ENCODE measurements at places on chromosomes 4 and X. TPM values are rescaled to one million over a fixed set of nuclear protein-coding genes. Genes with fewer than 3 reads are reported as not detected.

- no peaks in the 10 kb centered on the region for H3K36me3 ChIP-seq
- no peaks in the 10 kb centered on the region for H3K27me3 ChIP-seq
- no peak for DNase-seq
- no peak overlapping the region for H3K4me3 ChIP-seq
Observed at GRCh38 chrX:155259752-155260151, 4.5 kb downstream of the RAB39B start.

DNA sequence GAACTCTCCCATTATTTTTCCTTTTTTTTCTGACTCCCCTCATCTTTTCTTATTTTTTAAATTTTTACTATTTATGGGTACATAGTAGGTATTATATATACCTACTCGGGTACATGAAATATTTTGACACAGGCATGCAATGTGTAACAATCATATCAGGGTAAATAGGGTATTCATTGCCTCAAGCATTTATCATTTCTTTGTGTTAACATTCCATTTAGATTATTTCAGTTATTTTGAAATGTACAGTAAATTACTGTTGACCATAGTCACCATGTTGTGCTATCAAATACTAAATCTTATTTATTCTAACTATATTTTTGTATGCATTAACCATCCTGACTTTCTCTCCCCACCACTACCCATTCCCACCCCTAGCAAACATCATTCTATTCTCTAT is 33.8 kb upstream of the SLIT2 start:
- H3K27ac ChIP-seq, result no peak overlapping the region
- no peak overlapping the region for H3K4me3 ChIP-seq
- H3K4me1 ChIP-seq, result no peaks in the 10 kb centered on the region
- no peaks in the 10 kb centered on the region for H3K27me3 ChIP-seq

- no peak overlapping the region for H3K27ac ChIP-seq
- H3K4me1 ChIP-seq, result no peaks in the 10 kb centered on the region
- peak; percentile 24 for DNase-seq
- no peaks in the 10 kb centered on the region for H3K36me3 ChIP-seq
Observed at GRCh38 chr4:98046665-98047064, 96.6 kb downstream of the STPG2 start.

DNA sequence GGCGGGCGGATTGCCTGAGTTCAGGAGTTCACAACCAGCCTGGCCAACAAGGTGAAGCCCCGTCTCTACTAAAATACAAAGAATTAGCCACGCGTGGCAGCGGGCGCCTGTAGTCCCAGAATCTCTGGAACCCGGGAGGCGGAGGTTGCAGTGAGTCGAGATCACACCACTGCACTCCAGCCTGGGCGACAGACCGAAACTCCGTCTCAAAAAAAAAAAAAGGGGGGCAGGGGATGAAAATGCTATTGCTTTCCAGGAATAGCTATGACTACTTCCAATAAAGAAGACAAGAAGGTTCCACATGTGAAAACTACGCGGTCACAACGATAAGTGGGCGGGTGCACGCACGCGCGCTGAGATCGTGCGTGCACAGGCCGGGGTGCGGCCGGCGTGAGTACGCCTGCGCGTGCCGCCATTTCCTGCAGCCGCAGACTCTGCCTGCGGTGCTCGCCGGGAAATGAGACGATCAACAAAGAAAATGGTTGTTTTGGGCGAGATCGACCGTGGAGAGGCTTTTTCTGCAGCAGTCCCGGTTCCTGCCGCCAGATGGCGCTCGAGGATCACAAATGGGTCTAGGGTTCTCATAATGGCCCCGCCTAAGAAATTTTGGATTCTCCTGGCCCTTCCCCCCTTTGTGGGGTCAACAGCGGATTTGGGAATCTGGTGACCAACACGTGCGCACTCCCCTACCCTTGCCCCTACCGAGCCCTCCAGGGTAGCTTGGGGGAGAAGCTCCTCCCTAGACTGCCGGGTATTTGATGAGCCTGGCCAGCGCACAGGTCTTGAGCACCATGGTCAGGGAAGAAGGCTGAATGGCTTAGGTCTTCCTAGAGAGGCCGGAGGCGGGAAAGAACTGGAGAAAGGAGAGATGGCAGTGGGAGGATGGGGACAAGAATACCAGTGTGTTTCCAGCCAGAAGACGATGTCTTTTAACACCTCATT is 35.1 kb downstream of the PNMA5 start:
- DNase-seq, result peak; percentile 81
- no peaks in the 10 kb centered on the region for H3K36me3 ChIP-seq
- no peaks in the 10 kb centered on the region for H3K4me1 ChIP-seq
- H3K4me3 ChIP-seq, result peak overlapping the region; percentile 47
- no peaks in the 10 kb centered on the region for H3K27me3 ChIP-seq
- H3K27ac ChIP-seq, result peak overlapping the region; percentile 52

- no peak overlapping the region for H3K27ac ChIP-seq
- no peaks in the 10 kb centered on the region for H3K4me1 ChIP-seq
- no peaks in the 10 kb centered on the region for H3K36me3 ChIP-seq
Observed at GRCh38 chr4:71444395-71444794, 105.6 kb downstream of the SLC4A4 start.

DNA sequence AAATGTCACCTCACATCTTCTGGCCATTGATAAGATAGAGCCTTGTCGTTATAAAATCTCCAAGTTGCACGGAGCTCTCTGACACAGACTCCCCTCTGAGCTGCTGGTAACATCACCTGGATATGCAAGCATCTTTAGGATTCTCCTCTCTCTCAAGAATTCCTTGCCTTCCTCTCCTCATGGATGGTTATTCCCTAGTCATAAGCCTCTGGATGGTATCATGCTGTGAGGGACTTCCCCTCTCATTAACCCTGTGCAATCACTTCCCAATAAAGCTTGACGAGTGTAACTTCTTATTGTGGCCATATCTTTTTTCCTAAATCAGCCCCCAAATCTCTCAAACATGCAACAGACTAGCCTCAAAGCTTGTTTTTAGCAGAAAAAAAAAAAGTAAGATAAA is 1057.0 kb upstream of the SLIT2 start:
- no peaks in the 10 kb centered on the region for H3K4me1 ChIP-seq
- no peaks in the 10 kb centered on the region for H3K36me3 ChIP-seq
- H3K4me3 ChIP-seq, result no peak overlapping the region

DNA sequence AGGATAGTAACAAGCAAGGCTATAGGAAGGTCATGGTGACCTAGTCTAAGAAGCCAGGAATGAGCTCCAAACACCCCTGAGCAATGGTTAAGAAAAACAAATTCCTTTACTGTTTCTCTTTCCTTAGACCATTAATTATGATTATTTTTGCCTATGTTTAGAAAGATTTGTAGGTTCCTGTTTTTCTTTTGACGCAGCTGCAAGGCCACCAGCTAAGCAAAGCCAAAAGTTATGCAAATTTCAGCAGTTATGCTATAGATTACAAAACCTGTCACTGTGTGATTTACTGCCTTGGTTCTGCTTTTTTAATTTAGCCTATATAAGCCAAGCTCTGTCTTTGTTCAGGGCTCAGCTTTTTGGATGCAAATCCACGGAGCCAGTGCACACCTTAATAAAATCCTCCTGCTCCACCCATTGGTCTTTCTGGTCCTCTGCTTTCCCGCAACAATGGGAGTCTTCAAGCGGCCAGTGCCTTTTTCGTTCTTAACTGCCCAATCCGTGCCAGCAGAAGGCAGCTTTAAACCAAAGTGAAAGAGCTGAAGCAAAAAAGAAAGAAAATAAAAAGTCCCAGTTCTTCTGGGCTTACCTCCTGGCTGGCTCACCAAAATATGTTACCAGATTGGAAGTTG is 1.4 kb upstream of the CEP135 start:
- H3K27ac ChIP-seq, result peak overlapping the region; percentile 93
- H3K4me1 ChIP-seq, result peaks cover 4% of the 10 kb centered on the region
- no peaks in the 10 kb centered on the region for H3K36me3 ChIP-seq
- DNase-seq, result no peak
- H3K4me3 ChIP-seq, result peak overlapping the region; percentile 92

GRCh38 chr4:102552781-102553180 is 51.6 kb downstream of the NFKB1 start:
- peaks cover 41% of the 10 kb centered on the region for H3K4me1 ChIP-seq
- no peaks in the 10 kb centered on the region for H3K36me3 ChIP-seq
- H3K4me3 ChIP-seq, result no peak overlapping the region
- peak; percentile 36 for DNase-seq
- no peaks in the 10 kb centered on the region for H3K27me3 ChIP-seq
- peak overlapping the region; percentile 76 for H3K27ac ChIP-seq

DNA sequence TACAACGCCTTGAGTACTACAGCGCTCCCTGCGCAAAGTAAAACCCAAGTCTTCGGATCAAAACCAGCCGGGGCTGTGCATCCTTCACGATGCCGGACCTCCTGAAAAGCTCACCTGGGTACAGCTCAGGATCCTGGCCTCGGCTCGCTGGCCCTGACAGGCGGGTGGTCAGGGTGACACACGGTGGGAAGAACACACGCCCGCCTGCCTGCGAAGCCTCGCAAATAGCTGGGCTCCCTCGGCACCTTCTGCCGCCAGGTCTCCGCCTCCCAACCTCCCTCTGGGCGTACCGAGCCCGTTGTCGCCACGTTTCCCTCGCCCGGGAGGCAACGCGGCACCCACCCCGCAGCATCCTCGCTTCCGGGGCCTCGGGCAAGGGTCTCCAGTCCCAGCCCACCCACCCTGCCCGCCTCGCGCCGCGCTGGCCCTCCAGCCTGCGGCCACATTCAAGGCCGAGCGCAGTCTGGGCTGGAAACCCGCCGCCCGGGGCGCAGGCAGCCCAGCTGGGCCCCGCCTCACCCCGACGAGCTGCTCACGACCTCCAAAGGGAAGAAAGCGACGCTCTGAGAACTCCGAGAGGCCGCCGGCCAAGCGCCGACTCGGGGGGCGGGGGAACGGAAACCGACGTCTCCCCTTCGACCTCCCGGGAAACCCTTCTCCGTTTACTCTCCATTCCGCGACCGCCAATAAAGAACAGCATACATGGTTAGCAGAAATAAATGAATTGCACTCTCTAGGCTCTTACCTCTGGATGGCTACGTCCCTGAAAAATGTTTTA is 511 bp downstream of the PPM1K start:
- H3K4me3 ChIP-seq, result peak overlapping the region; percentile 67
- peaks cover 2% of the 10 kb centered on the region for H3K4me1 ChIP-seq
- DNase-seq, result peak; percentile 85
- no peaks in the 10 kb centered on the region for H3K27me3 ChIP-seq
- peak overlapping the region; percentile 62 for H3K27ac ChIP-seq

DNA sequence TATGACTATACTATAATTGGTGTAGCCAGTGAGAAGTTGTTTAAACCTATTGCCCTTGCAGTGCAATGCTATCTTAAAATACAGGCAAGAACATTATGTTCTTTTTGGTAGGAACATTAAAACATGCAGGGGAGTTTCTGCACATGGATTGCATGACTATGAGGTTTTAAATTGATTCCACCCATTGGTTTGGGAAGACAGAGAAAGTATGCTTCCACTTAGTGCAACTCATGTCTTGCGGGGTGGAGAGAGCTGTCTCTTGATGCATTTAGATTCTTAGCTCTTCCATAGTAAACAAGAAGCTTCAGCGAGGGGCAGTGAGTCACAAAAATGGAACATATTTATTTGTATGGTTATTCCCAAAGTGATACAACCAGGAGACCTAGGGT is 39.5 kb upstream of the RASL11B start:
- H3K4me3 ChIP-seq, result no peak overlapping the region
- DNase-seq, result no peak
- H3K36me3 ChIP-seq, result no peaks in the 10 kb centered on the region
- peaks cover 35% of the 10 kb centered on the region for H3K4me1 ChIP-seq
- no peaks in the 10 kb centered on the region for H3K27me3 ChIP-seq

DNA sequence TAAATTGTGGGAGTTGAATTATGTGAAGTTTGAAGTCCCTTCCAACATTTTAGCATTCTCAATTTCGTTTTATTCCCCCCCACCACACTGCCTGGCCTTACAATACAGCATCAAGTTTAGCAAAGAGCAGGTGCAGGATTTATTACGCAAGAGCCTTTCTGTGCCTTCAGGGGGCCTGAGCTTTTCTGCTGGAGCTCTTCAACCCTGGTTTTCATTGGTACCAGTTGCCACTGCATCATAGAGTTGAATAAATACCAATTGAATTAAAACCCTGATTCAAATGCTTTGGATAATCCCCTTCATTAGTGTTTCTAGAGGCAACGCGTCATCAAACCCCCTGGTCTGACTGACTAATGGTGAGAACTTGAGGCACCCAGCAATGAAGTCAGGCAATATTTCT is 43.6 kb upstream of the KIT start:
- H3K27ac ChIP-seq, result no peak overlapping the region
- no peaks in the 10 kb centered on the region for H3K4me1 ChIP-seq
- no peaks in the 10 kb centered on the region for H3K36me3 ChIP-seq
- no peak for DNase-seq
- no peaks in the 10 kb centered on the region for H3K27me3 ChIP-seq

DNA sequence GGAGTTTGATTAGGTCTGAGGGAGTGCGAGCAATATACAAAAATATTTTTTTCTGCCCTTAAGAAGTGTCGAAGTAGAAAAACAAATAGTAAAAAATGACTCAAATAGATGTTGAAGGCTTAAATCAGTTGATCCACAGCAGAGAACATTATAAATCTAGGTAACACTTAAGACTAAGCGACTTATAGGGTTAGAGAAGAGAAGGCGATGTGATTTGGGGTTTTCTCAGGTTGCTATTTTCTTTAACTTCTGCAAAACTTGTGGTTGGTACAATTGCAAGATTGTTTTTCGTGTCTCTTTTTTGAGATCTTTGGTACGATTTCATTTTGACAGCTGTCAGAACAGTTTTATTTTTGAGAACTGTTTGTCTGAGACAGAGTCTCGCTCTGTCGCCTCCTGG is 1479.5 kb downstream of the PCDH7 start:
- no peaks in the 10 kb centered on the region for H3K4me1 ChIP-seq
- no peaks in the 10 kb centered on the region for H3K27me3 ChIP-seq
- no peak for DNase-seq
- no peak overlapping the region for H3K27ac ChIP-seq
- H3K4me3 ChIP-seq, result no peak overlapping the region
- no peaks in the 10 kb centered on the region for H3K36me3 ChIP-seq

- H3K4me1 ChIP-seq, result no peaks in the 10 kb centered on the region
- no peaks in the 10 kb centered on the region for H3K36me3 ChIP-seq
- no peak for DNase-seq
- H3K27me3 ChIP-seq, result no peaks in the 10 kb centered on the region
- H3K4me3 ChIP-seq, result peak overlapping the region; percentile 51
- H3K27ac ChIP-seq, result no peak overlapping the region
Observed at GRCh38 chr4:168152837-168153500, 60.6 kb downstream of the ANXA10 start.

DNA sequence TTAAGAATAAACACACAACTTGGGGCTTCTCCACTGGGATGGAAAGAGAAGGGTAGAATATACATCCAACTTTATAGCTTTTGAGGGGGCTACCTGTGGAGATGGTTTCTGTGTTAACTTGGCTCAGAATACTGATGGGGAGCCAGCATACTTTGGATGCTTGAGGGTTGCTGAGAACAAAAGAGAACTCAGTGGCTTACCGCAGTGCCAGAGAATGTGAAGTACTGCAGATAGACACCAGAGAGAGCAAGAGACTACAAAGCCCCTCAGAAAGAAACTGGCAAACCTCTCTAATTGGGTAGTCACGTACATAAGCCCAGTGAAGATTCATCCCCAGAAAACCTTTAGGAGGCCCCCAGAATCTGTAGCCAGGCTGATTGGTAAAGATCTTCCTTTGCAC is 214.4 kb downstream of the DCHS2 start:
- H3K27ac ChIP-seq, result no peak overlapping the region
- no peaks in the 10 kb centered on the region for H3K4me1 ChIP-seq
- no peak overlapping the region for H3K4me3 ChIP-seq
- no peak for DNase-seq

Gene ARMCX1
- total RNA-seq, result 71.7 TPM

Gene PASD1
- not detected for total RNA-seq

Gene AGTR2
- total RNA-seq, result 10.5 TPM

Gene DUX4
- not detected for total RNA-seq

Gene APLN
- 0.81 TPM for total RNA-seq

Gene PCDH10
- total RNA-seq, result 0.51 TPM

Gene MAP7D2
- 0.08 TPM for total RNA-seq

Gene C1QTNF7
- not detected for total RNA-seq

Gene SRPK3
- total RNA-seq, result 33.6 TPM

Gene AFF1
- 15.3 TPM for total RNA-seq
